ENCODE measurements at places on chromosomes 12 and 14. TPM values are rescaled to one million over a fixed set of nuclear protein-coding genes. Genes with fewer than 3 reads are reported as not detected.
A peak's percentile ranks its signal among the peaks of the same experiment; 100 is the strongest.

- no peak for DNase-seq
These were observed 96.3 kb downstream of the TSPAN8 start for GRCh38 chr12:71061451-71061850.

DNA sequence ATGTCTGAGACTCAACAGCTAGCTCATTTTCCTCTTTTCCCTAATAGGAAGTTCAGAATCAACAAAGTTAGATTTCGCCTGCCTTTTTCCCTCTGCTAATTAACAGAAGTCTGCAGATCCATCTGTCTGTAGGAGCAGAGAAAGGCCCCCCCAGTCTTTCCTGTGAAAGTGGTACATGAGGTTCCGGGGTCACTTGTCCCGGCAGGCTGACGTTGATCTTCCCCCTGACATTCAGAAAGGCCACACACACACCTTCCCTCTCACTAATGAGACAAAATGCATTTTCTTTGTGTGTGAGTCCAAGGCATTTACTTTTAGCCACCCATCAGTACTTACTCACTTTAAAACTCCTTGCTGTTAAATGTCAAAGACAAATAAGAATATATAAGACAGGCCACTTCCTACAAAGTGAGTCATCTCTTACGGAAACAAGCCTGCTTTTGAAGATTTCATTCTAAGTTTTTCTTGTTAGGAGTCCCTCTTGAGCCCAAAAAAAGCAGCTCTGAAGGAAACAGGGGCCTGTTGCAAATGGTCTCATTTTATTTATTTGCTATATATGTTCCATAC, 138.7 kb downstream of the TTC7B start:
- no peak for DNase-seq

DNA sequence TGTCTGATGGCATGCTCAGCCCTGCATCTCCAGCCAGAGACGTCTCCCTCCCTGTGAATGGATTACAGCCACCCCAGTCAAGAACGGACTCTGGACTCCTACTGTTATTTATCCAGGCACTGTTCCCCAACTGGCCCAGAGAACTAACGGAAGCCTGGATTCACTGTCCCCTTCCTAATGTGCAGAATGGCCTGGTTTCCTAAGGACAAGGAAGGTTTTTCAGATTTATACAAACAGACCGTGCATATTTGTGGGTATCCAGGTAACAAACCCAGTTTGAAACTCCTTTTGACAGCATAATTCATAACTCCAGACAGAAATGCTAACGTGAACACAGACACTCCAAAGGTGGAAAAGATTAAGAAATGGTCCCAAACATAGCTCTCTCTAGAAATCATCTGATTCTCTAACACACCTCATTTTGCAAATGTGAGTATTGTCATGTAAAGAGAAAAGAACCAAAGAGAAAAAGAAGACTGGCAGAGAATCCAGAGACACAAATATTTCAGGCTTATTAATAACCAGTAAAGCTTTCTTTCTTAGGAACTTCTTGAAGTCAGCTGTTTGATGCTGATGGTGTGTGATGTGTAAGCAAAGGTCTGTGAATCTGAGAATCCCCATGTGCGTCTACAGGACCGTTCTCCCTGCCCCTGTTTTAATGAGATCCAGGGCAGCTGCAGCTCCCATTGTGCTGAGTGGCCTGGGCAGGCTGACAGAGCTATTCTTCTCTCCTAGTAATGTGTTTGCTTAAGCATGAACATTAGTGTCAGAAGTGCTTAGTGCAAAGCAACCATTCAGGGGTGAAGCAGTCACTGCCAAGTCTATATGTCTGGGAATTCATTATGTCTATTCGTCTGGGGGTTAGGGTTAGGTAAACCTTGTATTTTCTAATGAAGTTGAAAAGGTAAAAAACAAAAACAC, 86.8 kb upstream of the HIF1A start:
- DNase-seq: no peak

DNA sequence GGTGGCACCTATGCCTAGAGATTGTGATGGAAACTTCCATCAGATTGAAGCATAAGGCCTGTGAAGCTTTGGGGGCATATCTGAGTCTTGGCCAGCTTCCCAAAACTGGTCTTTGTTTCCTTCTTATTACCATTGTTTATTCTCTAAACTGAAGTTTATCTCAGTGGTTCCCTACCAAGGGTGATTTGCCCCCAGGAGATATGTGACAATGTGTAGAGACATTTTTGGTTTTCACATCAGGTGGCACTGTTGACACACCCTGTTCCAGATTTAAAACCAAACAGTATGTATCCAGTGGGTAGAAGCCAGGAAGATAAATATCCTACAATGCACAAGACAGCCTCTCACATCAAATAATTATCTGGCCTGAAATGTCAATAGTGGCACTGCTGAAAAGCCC, 22.1 kb downstream of the RASSF9 start:
- DNase-seq: no peak

- no peak for DNase-seq
These were observed 9.0 kb downstream of the MLXIP start for GRCh38 chr12:122087431-122088178.

- no peak for DNase-seq
These were observed 16.1 kb downstream of the MMAB start for GRCh38 chr12:109557200-109557599.

DNA sequence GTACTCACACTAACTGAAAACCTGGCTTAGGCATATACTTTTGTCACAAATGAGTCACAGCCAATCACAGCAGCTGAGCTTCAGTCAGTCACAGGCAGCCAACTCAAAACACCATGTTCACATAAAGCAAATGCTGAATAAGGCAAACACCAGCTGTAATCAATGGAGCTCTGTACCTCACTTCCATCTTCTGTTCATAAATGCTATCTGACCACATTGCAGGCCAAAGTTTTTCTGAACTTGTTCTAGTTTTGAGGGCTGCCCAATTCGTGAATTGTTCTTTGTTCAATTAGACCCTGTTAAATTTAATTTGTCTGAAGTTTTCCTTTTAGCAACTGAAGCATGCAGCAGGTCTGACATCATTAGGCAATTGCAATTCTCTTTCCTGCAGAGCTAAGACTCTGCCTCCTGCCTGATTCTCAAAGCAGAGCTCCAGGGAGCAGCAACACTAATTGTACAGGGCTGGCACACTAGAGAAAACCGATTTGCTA, 129.9 kb downstream of the WIF1 start:
- DNase-seq: no peak

DNA sequence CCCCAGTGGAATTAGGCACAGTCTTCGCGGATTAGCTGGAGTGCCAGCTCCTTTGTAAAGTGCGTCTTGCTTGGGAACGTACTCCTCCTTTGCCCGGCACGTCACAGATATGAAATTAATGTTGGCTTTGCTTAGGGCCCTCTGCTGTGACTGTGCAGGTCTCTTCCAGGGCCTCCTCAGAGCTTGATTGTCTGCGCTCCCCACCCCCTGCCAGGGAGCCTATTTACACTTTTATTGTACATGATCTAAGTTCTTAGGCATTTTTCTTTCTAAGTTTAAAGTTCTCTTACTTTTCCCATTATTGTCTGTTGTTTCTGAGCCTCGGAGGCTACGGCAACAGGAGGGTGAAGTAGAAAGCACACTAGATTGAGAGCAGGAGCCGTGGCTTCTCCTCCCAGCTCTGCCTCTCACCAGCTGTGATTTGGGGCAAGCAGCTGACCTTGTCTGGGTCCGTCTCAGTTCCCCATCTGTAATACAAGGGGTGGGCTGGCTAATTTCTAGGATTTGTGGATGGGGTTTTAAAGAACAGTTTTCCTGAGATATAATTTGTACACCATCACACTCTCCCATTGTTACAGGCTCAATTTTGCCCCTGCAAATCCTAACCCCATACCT, 81.8 kb downstream of the TSPAN9 start:
- DNase-seq: no peak

- no peak for DNase-seq
These were observed 19.8 kb downstream of the ERG28 start for GRCh38 chr14:75640876-75641275.

- DNase-seq: no peak
These were observed 57.0 kb upstream of the NPFF start for GRCh38 chr12:53564278-53564677.

GRCh38 chr14:94593749-94594431, 12.7 kb downstream of the SERPINA5 start:
- no peak for DNase-seq

GRCh38 chr12:92634202-92634601, 68.6 kb upstream of the PLEKHG7 start:
- DNase-seq: no peak

GRCh38 chr12:2068653-2069052, 15.9 kb downstream of the CACNA1C start:
- no peak for DNase-seq

DNA sequence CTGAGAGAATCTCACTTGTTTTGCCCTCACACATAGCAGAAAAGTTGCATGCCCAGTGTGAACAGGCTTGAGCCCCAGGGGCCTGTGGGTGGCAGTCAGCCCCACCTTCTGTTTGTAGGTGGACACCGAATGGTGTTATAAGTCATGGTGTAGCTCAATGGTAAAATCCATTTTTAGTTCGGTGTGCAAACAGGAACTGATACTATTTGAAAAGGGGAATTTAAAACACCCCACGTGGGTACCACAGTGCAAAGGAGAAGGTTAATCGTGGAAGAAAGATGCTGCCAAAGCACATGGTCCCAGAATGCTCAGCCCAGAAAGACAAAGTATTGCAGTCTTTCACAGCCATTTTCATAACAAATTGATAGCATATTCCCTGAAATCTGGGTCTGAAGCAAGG, 71.8 kb upstream of the GZMB start:
- DNase-seq: no peak

GRCh38 chr14:30610787-30611343, 11.3 kb upstream of the SCFD1 start:
- DNase-seq: peak; percentile 28

DNA sequence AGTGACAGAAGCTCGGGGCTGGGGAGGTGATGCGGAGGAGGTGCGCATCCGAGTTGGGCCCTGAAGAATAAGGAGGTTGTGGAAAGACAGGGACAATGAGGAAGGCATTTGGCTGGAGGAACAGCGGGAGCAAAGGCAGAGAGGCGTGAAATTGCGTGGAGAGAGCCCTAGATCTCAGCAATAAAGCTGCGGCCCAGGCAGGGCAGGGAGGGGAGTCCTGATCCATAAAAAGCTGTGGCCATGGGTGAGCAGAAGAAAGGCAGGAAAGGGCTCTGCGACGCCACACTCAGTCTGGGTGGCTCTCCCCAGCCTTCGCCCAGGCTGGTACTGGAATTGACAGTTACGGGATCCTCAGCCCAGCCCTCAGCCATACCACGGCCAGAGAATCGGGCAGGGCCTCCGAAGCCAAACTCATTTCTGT, 2.2 kb downstream of the FIGNL2 start:
- DNase-seq: no peak

The EFS gene
- not detected for total RNA-seq

The KRT83 gene
- not detected for total RNA-seq

The ANAPC7 gene
- 61.8 TPM for total RNA-seq

The P2RX2 gene
- not detected for total RNA-seq

The ARG2 gene
- total RNA-seq: 1.6 TPM

The ANHX gene
- not detected for total RNA-seq

The KLRC2 gene
- total RNA-seq: not detected

The RND1 gene
- 1.1 TPM for total RNA-seq

The VRK1 gene
- 66.5 TPM for total RNA-seq

The SLC39A5 gene
- 0.64 TPM for total RNA-seq

The MYF6 gene
- not detected for total RNA-seq

Measured in activated CD4-positive, alpha-beta T cell treated with anti-CD3 and anti-CD28 coated beads, Interleukin-2, amount 10 ng/mL, durations not matched to agents 7 days and 5 days (primary cell).